ENCODE measurements at places on chromosomes 16 and 17.
A peak's percentile ranks its signal among the peaks of the same experiment; 100 is the strongest.

- DNase-seq, result peak; percentile 29
Measured at GRCh38 chr16:11986521-11987057, 10.1 kb downstream of the SNX29 start.

GRCh38 chr17:72996791-72997190 is 95.7 kb downstream of the SLC39A11 start:
- DNase-seq, result no peak

GRCh38 chr17:72898725-72899124 is 193.8 kb downstream of the SLC39A11 start:
- no peak for DNase-seq

- peak; percentile 89 for DNase-seq
Measured at GRCh38 chr16:55508941-55509931, at the start of gene LPCAT2. LPCAT2 (plus strand) TSS chr16:55509072; CDS start chr16:55509182, 110 bp downstream.

GRCh38 chr16:31064882-31065461 is 9.1 kb downstream of the ZNF668 start:
- peak; percentile 96 for DNase-seq

- no peak for DNase-seq
Measured at GRCh38 chr17:15048933-15049794, 216.0 kb downstream of the PMP22 start.

- no peak for DNase-seq
Measured at GRCh38 chr17:64639516-64639915, 22.6 kb downstream of the SMURF2 start.

- DNase-seq, result peak; percentile 32
Measured at GRCh38 chr17:37220607-37220953, 155.2 kb upstream of the C17orf78 start.

GRCh38 chr17:30323895-30324319 is 9.9 kb downstream of the TMIGD1 start:
- peak; percentile 68 for DNase-seq

- DNase-seq, result peak; percentile 97
Measured at GRCh38 chr16:14501331-14502255, 128.5 kb downstream of the PARN start.

GRCh38 chr17:43906951-43907424 is 348 bp downstream of the MPP2 start:
- no peak for DNase-seq

- DNase-seq, result no peak
Measured at GRCh38 chr16:85991856-85992255, 92.9 kb downstream of the IRF8 start.

DNA sequence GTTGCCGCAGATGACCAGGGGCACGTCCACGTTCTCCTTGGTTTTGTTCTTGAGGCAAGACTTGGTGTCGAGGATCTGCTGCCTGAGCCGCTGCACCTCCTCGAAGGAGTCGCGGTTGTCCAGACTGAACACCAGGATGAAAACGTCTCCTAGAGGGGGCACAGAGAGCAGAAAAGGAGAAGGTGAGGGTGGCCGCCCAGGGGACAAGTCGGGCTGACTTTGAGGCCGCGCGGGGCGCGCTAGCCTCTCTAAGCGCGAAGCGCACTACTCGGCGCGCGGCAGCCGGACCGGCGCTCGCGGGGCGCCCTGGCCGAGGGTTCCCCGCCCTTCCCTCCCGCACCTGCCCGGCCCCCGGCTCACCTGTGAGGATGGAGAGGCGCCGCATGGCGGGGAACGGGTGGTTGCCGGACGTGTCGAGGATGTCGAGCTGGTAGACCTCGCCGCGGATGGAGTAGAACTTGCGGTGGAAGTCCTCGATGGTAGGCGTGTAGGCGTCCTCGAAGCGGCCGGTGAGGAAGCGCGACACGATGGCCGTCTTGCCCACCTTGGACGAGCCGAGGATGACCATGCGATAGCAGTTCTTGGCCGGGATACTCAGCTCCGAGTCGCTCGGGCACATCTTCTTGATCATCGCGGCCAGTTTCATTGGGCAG is 533 bp downstream of the RASD1 start:
- DNase-seq, result no peak

- DNase-seq, result no peak
Measured at GRCh38 chr16:21056396-21056795, 94.2 kb downstream of the DNAH3 start.

DNA sequence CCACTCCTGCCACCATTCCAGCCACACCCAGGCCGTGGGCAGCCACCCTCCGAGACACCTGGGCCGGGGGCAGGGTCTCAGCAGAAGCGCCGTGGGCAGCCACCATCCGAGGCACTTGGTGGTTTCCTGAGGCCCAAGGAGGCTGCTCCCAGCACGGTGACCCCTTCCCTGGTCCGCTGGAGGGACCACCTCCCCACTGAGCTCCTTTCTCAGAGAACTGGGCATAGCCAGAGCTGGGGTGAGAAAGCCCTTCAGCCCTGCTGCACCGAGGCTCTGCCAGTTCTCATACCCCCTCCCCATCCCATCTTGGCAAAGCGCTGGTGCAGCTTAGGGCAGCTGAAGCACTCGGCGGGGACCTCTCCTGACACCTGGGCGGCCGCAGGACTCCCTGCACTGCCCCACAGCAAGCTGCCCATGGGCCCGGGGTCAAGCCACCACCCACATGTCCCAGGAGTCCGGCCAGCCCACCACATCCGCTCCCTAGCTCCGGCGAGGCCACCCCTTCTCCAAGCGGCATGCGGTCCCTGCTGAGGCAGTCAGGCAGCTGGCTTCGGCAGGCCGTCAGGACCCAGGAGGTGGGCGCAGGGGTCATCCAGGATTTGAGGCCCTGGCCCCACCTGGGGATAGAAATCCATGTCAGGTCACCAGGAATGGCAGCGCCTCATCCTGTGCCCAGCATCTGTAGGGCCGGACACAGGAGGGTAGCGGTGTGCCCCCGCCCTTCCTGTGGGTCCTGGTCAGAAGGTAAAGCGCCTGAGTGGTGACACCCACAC is 1.3 kb upstream of the CYBA start:
- no peak for DNase-seq

DNA sequence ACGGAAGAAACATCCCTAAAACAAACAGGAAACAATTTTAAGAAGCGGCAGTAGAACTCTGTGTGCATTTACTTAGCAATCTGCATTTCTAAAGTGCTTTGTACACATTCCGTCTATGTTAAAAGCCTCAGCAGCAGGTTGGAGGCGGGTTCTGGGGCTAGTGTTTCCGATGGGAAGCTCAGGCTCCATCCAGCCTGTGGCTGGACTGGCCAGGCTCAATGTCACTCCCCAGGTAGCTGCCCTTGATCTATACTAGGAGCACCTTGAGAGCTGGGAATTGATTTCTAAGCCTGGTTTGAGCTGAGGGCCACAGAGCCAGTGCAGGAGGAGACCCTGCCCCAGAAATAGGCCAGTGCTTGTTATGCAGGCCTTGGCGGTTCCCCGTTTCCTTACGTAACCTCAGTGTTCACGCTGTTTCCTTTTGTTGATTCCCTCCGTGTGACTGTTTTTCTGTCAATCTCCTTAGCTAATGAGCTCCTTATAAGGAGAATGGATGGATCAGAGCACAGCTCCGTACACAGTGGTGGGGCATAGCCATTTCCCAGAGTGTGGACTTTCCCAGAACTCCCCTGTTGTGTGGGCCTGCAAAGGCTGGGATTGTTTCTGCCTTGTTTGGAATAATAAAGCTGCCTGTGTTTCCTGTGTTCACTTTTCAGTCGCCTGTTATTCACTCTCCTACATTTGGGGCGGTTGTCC is 21.4 kb downstream of the ADORA2B start:
- no peak for DNase-seq

GRCh38 chr16:76926595-76926994 is 264.4 kb upstream of the MON1B start:
- DNase-seq, result no peak

DNA sequence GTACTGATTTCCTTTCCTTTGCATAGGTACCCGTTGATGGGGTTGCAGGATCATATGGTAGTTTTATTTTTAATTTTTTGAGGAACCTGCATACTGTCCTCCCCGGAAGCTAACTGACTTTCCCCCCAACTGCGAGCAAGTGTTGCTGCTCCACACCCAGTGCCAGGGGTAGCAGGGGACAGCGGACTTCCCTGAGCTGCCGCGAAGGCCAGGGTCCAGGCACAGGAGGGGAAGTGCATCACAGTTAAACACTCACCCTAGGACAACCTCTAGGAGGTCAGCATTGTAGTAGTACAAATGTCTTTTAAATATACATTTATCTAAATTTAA is 201.7 kb downstream of the NPIPB11 start:
- DNase-seq, result no peak

- no peak for DNase-seq
Measured at GRCh38 chr17:65759532-65759931, 198.1 kb upstream of the AXIN2 start.

DNA sequence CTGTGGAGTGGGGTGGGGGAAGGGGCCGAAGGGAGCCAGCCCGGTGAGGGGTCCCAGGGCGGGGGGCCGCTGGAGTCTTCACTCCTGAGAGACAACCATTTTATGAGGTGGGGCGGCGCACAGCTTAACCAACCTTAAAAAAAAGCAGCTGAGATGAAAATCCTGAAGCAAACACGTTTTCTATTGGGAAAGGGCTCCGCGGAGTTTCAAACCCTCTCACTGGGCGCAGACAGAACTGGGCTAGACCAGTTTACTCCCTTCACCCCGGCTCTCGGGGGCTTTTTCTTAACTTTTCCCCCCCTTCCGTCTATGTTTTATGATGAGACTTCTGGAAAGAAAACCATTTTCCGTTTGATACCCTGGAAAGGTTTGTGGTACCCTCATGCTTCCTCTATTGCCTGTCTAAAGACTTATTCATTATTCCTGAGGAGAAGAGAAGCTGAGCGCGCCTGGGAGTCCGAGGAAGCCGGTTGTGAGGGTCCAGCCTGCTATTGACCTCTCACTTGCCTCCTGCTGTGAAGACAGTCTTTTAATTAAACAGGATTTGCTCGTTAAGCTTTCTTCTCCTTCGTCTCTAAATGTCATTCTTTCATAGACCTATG is 482 bp upstream of the SSH2 start:
- DNase-seq, result no peak

DNA sequence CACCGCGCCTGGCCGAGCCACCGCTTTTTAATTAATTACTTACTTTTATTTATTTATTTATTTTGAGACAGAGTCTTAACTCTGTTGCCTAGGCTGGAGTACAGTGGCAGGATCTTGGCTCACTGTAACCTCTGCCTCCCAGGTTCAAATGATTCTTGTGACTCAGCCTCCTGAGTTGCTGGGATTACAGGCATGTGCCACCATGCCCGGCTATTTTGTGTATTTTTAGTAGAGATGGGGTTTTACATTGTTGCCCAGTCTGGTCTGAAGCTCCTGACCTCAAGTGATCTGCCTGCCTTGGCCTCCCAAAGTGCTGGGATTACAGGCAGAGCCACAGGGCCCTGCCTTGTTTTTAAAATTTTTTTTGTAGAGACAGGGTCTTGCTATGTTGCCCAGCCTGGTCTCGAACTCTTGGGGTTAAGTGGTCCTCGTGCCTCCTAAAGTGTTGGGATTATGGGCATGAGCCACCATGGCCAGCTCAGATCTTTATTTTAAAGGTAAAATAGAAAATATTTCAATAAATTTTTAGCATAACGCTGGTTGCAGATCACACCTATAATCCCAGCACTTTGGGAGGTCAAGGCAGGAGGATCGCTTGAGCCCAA is 18.3 kb upstream of the NUDT16L1 start:
- no peak for DNase-seq

DNA sequence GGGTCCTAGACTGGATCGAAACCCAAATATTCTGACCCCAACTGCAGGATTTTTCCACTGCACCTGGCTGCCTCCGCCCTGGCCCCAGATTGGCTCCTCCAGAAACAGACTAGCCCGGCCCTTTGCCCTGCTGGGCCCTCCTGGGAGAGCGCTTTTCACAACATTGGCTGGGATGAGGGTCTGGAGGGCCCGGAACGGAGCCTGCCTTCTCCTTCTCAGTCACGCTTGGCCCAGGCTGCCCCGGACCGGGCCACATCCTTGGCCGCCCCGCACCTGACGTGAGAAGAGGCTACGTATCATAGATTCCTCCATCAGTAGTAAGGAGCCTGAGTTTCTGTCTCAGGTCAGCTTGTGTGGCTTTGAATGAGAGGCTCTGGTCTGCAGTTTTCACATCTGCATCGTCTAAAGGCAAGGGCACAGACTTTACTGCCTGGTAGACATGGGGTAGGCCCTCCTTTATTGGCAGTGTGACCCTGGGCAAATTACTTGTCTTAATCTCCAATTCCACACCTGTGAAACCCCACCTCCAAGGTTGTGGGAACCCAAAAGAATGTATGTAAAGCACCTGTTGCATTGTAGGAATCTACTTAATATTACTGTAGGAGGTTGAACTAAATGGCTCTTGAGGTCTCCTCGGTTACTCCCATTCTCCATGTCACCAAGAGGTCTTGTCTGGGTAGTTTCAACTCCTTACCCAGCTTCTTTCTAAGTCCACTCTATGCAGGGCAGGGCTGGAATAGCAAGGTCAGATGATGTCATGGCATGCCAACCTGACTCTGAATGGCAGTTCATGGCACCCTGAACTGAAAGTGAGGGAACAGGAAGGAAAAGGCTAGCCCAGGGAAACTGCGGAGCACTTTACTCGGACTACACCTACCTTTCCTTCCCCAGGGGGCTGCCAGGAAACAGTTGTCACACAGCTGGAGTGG is 661 bp downstream of the LRRC3C start:
- no peak for DNase-seq

DNA sequence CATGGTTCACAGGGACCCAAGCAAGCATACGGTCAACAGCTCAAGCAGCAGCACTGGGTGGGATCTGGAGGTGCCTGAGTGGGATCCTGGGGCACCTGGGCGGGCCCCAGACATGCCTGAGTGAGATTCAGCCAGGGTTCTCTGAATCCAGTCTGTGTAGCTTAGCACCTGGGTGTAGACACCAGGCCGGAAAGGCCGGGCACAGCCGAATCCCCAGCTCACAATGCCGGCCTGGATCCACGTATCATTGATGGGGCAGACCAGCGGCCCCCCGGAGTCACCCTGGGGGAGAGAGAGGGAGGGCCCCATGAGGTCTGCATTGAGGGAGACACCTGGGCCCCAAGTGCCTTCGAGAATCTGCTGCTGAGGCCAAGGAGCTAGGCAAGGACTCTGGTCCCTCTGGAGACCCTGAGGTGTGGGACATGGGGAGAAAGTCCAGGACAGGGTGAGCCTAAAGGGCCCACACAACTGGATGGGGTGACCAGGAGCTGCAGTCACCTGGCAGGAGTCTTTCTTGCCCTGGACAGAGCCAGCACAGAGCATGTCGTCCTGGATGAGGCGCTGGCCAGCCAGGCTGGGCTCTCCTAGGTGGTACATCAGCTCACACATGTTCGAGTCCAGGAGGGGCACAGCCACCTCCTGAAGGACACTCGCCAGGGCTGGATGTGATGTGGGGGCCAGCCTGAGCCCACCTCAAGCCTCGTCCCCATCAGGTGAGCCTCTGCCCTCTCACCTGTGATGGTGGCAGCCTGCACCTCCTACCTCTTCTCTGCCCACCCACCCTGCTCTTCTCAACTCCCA is 9.7 kb downstream of the ZG16B start:
- no peak for DNase-seq

DNA sequence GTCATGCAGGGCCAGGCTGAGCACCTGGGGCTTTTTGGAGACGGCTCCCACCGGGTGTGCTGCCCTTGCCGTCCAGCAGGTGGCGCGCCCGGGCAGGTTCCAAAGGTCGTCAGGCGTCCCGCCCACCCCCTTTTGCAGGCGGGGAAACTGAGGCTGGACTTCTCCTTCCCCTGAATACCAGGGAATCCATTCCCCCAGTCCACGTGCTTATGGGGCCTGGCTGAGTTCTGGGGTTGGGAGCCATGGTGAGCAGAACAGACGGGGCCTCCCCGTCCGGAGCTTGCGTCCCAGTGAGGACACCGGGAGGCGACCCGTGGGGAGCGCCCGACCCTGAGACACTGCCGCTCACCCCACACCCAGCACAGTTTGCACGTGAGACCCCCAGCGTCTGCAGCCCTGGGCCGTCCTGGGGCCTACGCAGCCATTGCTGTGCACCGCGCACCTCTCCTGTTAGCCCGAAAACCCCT is 51.8 kb upstream of the JPH3 start:
- DNase-seq, result no peak
